ENCODE measurements at places on chromosomes 3 and 15.

DNA sequence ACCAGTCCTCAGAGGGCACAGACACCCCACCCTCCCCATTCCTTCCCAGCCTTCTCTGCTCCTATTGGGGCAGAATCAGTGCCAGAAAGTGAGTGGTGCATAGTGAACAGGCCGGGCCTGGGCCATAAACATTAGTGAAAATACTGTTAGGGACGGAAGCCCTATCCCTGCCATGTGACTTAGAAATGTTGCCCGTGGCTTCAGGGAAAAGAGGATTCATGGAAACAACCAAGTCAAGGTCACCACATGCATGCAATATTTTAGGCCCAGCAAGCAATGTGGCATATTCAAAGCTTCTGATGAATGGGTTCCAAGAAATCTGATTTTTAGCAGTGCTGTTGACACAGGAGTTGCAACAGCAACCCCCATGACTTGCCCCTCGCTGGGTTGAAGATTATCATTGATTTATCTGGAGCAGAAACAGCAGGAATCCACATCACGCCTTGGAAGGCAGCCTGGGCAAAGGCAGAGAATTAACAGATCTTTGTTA, 52.3 kb downstream of the CCNL1 start:
- no peak for DNase-seq

- DNase-seq = peak; percentile 44
These were observed 55.4 kb downstream of the BOC start for GRCh38 chr3:113266738-113267137.

- DNase-seq = no peak
These were observed 38.5 kb downstream of the HES1 start for GRCh38 chr3:194174406-194174805.

- DNase-seq = no peak
These were observed 113.8 kb downstream of the FRMD5 start for GRCh38 chr15:44081026-44082013.

DNA sequence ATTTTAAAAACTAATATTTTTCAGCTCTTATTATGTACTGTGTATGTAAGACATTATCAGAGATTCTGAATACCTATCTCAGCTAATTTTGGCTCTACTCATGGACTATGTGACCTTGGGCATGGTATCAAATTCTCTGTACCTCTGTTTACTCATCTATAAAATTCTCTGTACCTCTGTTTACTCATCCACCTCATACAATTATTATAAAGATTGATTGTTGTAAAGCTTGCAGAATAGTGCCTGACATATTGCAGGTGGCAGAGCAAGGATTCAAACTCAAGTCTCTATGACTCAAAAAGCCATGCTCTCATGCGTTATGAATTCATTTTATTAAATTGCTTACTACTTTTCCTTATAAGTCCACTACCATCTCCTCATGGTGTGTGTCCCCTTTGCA, 151.9 kb upstream of the ARL6 start:
- DNase-seq = no peak

DNA sequence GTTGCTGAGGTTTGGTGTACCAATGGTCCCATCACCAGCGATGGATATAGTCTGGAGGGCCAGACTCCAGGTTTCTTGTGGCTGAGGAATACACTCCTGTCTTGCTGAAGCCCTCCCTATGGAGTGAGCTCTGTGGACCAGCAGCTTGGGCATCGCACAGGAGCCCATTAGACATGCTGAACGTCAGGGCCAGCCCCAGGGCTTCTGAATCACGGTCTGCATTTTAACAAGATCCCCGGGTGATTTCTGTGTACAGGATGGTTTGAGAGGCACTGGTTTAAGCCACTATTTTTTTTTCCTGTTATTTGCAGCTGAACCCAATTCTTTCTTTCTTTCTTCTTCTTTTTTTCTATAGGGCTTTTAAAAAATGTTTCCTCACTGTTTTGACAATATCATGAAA, 69.5 kb upstream of the XCR1 start:
- no peak for DNase-seq

DNA sequence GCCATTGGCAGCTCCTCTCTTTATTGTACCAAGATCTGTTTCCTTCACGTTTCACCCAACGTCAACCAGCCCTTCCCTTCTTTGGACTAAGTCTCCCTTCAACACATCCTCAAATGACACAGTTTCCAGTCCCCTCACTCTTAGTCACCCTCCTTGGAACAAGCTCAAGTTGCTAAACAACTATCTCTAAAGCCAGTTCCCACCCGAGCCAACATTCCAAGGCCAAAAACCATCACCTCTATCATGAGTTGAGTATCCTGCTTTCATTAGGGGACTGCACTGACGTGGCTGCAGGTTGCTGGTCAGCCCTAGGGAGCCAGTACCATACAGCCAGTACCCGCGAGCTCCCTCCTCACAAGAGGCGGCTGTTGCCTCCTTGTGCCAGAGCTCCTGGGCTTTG, 73.8 kb downstream of the LIPC start:
- no peak for DNase-seq

GRCh38 chr15:39828374-39828931, 45.8 kb upstream of the FSIP1 start:
- DNase-seq = no peak

- DNase-seq = no peak
These were observed 118.1 kb downstream of the RPL22L1 start for GRCh38 chr3:170751899-170752293.

DNA sequence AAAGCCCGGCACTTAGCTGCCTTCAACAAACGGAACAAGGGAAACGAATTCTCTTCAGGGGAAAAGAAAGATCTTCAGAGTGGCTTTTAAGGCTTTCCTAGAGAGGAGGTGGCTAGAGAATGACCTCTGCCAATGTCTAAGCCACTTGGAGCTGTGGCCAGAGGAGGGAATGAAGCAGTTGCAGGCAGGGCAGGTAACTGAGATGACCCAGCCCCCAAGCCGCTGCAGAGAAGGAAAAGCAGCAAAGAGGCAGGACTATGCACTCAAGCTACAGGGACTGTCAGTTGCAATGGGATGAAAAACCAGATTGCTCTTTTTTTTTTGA, 113.5 kb downstream of the SEC22A start:
- DNase-seq = no peak

- no peak for DNase-seq
These were observed 96.8 kb upstream of the RGMA start for GRCh38 chr15:93185796-93186195.

DNA sequence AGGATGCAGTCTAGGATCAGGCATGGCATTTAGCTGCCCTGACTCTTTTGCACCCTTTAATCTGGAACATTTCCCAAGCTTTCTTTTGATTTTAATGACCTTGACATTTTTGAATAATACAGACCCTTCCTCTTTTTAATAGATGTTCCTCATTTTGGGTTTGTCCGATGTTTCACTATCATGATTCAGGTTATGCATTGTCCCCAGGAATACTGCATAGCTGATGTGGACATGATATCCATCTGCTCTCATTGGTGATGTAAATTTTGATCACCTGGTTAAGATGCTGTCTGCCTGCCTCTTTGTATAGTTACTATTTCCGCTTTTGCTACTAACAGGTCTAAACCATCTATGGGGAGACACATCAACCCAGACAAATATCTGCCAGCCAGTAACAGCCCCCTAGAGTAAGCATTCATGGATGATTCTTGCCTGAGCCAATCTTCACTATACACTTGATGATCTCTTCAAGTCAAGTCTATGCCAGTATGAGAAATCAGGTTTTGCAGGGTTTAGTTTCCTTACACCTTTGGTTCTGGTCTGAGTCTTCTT, 50.6 kb upstream of the ULK4 start:
- DNase-seq = peak; percentile 42

GRCh38 chr15:69920221-69920620, 177.5 kb downstream of the TLE3 start:
- no peak for DNase-seq

DNA sequence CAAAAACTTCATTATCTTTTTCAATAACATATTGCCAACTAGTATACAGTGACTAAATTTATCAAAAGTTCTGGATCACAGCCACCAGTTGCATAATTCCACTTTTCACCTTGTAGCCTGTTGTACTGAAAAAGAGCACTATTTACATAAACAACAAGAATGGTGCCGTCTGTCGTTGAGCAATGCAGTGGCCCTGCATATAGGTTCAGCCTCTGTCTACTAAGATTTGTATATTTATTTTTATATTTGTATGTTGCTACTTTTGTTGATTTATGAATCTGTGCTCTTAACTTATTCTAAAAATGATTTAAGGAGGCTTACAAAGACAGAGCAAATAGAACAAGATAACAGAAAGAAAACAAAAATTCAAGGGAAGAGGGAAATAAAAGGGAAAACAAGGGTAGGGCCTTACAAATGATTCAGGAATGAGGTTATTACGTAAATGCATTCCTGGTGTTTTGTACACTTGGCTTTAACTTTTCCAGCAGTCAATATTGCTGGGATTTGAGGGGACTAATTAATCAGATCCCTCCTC, 257.6 kb upstream of the STT3B start:
- no peak for DNase-seq

DNA sequence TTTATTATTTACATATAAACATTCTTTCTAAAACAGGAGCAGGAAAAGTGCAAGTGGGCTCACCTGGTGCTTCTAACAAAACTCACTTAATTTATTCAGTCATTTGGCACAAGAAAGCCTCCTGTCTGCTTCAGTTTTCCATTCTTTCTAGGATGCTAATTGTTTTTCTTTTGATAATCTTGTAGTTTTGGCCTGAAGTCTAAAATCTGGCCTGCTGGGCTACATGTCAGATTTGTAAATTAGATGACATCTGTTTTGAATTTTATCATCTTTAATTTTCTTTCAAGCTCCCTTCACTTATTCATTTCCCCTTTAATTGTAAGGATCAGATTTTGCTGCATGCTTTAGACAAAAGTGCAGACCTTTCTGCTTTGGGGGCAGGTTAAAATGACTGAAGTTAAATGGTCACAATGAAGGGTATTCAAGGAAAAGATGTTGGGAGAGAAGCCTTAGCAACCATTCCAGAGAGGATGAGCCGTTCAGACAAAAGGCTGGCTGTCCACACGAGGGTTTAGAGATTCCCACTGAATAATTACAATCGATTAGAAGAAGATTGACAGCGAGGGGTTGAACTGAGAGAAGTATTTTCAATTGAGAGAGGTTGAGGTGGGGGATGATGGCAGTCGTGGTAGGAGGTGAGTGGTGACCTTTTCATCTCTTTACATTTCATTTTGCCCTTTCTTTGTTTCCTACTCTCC, 59.9 kb upstream of the PTX3 start:
- no peak for DNase-seq

- peak; percentile 21 for DNase-seq
These were observed 141.0 kb upstream of the MYRIP start for GRCh38 chr3:39668420-39668819.

- no peak for DNase-seq
These were observed 129.1 kb upstream of the TGFBR2 start for GRCh38 chr3:30477149-30477921.

DNA sequence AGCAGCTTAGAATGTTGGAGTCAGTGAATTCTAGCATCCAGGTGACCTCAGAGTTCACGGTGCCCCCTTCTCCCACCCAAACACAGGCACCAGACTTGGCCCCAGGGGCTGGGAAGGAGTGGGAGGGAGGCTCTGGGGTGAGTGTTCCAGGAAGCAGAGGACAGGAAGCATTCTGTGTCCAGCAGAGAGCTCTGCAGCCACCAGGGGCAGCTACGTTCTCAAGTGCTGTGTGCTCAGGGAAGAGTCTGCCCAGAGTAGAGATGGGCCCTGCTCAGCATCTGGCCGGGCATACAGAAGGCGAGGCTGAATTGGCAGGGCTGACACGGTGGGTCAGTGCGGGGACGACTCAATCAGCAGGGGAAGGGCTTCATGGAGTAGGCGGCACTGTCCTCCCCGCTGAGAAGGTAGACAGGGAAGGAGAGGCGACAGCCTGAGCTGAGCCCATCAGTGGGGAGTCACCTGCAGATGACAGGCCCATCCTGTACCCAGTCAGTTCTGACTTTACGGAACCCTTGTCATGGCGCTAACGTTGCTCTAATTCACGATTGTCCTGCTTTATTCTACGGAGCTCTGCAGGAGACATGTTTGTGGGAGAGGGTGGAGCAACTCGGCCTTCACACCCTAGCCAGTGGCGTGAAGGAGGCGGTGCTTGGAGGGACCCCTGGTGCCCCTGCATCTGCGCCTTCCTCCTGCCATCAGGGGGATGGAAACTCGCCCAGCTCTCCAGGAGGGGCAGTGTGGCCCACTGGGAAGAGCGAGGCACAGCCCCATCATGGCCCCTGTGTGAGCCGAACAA, 82.2 kb downstream of the C3orf70 start:
- no peak for DNase-seq

- no peak for DNase-seq
These were observed 2.8 kb upstream of the PAK2 start for GRCh38 chr3:196736670-196737374.

DNA sequence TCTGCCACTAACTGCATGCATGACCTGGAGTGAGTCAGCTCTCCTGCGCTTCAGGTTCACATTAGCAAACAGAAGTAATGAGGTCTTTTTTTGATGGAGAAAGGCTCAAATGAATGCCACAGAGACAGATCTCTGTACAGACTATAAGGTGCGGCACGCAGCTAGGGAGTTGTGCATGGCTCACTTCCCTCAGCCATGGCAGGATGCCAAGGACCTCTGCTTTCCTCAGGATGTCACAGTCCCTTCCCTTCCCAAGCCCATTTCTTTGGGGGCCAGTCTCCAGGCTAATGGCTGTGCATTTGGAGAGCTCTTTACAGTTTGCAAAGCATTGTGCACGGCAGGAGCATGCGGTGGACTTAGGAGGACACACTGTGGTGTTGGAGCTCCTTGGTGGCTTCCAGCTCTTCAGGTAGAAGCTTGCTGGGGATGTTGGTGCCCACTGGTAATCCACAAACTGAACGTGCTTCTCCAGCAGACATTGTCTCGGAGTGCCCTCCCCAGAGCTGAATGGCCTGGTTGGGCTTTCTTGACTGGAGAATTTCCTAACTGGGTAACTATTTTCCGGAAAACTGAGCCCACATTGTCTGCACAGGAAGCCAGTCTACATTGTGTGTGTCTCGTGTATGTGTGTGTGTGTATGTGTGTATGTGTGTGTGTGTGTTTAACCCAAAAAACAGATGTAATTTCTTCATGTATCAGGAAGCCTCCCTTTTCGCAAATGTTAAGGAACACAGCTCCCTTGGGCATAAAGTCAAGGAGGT, 172.5 kb upstream of the TLE3 start:
- peak; percentile 49 for DNase-seq

DNA sequence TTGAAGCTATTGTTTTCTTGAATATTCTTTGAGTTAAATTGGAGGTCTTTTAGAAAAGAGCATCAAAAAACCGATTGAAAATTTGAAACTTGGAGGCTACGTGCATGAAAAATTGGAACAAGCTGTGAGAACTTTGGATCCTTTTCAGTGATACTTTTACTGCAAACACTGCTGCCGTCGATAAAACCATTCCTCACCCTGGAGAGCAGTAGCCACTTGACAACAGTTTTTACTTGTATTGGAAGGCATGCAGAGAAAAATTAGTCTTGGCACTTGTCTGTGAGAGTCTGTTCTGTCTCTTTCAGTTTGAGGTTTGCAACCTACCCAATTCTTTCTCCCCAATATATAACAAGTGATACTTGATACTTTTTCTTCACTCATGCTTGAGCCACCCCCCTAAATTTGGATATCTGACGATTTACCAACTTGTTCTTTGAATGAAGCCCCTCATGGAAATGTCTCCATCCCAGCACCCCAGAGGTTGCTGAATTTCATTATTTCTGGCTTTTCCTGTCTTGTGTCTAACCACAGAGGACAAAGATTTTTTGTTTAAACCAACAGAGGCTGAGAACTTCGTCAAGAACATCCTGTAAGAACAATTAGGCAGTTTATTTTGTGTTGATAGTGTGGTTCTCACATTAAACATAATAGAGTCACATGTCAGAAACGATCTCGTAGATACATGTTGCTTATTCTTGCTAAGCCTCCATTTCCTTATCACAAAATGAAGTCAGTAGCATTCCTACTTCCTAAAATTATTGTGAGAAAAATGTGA, 307.3 kb upstream of the PLSCR5 start:
- no peak for DNase-seq
